ENCODE measurements at places on chromosomes 12 and 14.

- DNase-seq, result no peak
These were observed 42.9 kb upstream of the ANKS1B start for GRCh38 chr12:100027671-100028070.

DNA sequence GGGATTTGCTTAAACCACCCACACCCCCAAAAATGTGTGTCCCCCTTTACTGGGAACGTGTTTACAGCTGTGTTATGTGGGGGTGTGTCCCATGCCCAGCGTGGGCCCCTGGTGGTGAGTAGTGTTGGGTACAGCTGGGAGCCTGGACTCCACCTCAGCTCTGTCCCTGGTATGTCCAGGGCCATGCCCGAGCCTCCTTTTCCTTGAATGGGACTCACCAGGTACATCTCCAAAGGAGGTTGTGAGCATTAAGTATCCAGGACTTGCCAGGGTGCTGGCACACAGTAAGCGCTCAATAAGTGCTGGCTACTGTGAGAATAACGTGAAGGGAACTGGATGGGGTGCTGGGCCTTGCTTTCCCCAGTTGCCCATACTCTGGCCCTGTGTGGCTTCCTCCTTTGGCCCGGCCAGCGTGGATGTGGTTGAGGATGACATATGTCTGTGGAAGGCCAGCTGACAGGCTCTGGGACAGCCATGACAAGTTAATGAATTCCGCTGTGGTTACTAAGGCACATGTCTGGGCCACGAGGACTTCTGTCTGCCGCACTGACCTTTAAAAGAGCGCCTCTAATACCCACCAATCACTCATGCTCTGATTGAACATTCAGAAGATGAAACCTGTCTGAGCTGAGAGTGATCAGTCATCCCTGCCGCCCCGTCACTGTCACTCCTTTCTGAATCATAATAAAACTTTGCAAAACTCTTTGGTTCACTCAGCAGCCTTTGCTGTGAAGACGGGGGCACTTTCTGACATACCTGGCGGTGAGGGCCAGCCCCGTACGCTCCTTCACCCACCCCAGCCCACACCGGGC lies 74.7 kb downstream of the DIO3 start:
- DNase-seq, result no peak

GRCh38 chr14:103071544-103072251 lies 12.3 kb upstream of the LBHD2 start:
- no peak for DNase-seq

GRCh38 chr14:100783630-100784370 lies 42.1 kb upstream of the MEG3 start:
- DNase-seq, result no peak

DNA sequence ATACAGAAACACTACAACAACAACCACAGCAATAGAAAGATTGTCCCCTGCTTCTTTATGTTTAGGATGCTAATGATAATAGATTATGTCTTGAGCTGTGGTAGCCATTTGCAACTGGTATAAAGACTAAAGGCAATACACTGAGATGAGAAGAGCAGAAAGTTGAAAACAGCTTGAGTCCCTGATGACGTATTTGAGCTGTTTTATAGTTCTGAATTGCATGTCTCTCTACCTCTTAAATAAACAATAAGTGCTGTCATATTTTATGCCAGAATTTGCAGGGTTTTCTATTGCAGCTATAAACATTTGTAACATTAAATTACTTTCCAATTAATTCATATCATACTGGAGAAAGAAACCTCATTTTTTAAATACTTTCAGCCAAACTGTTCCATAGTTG lies 1242.0 kb downstream of the LRFN5 start:
- DNase-seq, result no peak

GRCh38 chr12:105858981-105859710 lies 279.6 kb downstream of the NUAK1 start:
- DNase-seq, result no peak

DNA sequence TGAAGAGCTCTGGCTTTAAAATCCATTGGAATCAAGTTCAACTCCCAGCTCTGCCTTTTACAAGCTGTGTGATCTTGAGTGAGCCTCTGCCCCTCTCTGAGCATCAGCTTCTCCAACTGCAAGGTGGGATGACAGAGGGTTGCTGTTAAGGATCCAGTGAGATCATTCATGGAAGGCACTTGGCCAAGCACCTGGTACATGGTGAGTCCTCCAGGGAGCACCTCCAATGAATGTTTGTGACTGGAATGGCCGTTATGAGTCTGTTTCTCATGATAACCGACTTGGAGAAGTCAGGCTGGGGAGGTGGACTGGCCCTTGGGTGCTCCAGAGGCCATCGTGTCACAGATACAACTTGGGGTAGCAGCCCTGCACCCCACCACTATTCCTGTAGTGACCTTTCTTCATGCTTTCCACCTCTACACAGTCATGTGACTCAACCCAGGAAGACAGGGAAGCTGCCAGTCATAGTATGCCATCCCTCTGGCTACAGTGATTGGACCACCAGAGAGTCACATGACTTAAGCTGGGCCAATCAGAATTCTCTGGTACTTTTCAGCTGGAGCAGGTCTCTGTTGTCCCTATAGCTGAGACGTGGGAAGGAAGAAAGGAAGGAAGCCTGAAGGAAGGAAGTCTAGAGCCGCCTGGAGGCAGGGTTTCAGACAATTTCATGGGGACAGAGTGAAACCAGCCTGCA lies 146.5 kb upstream of the MYL2 start:
- DNase-seq, result no peak

DNA sequence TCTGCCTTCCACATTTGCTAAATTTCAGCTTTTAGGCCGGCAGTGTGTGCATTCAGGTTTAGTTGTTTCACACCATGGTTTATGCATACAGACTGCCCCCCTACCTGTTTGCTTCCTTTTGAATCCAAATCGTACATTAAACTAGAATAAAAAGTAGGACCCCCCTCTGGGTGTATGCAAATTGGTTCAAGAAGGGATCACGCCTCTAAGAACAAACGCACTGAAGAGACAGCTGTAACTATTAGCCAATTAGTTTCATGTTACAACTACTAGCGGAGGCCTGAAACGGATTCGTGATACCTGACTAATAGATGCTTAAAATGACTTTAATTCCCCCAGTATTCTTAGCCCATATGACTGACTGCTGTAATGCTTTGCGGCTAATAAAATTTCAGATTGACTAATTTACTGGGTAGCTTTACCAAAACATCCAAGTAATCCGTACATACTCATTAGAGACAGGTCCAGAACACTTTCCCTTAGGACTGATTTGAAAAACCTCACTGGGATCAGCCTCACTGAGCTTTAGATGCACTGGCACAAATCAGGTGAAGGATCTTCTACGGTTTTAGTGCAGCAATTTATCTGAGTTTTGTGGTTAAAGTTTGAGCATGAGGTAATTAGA lies 411.8 kb downstream of the NPAS3 start:
- DNase-seq, result no peak

- no peak for DNase-seq
These were observed 24.5 kb downstream of the ZNF891 start for GRCh38 chr12:133105620-133106019.

GRCh38 chr14:51516706-51517395 lies 134.9 kb upstream of the FRMD6 start:
- no peak for DNase-seq

DNA sequence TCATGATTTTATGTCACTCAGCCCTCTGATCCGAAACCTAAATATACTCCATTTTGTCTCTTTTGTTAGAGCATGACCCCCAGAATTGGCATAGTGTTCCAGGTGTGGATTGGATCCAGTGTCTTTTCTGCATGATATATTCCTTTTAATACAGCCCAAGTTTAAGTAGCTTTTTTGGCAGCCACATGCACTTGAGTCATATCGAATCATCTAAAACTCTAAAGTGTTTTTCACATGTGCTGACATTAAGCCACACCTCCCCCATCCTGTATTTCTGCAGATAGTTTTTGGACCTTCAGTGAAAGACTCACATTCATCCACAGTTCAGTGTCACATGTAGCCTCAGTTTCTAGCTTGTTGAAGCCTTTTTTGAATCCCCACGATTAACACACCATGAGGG lies 30.6 kb downstream of the BORCS5 start:
- no peak for DNase-seq

GRCh38 chr12:76687981-76688380 lies 75.9 kb upstream of the ZDHHC17 start:
- no peak for DNase-seq

DNA sequence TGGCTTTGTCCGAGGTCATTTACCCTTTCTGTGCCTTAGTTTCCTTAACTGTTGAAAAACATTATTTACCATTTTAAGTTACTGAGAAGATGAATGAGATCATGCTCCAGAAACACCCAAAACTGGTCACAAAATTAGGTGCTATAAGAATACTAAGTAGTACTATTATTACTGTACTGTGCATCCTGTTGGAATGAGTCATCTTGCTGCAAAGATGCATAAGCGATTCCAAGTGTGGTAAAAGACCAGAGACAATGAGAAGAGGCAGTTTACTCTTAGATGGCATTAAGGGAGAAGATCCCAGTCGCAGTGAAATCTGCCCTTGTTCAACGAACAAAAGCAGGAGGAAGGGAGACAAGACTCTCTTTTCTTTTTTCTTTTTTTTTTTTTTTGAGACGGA lies 4.2 kb upstream of the PLEKHA5 start:
- no peak for DNase-seq

GRCh38 chr12:23950210-23950774 lies 822 bp upstream of the SOX5 start:
- peak; percentile 69 for DNase-seq

Measured in ecto neural progenitor cell (in vitro differentiated cells).